ENCODE measurements at places on chromosomes 16 and 17. TPM values are rescaled to one million over a fixed set of nuclear protein-coding genes. Genes with fewer than 3 reads are reported as not detected.

C17orf50 gene
- 0.33 TPM for total RNA-seq

HOXB13 gene
- total RNA-seq, result 1.6 TPM

AIPL1 gene
- not detected for total RNA-seq

OR3A3 gene
- total RNA-seq, result not detected

CSH1 gene
- not detected for total RNA-seq

SCGB1C2 gene
- not detected for total RNA-seq

OR1F1 gene
- total RNA-seq, result 0.38 TPM

ADAD2 gene
- total RNA-seq, result not detected

WFDC1 gene
- not detected for total RNA-seq

KRTAP9-9 gene
- not detected for total RNA-seq

CDC42EP4 gene
- 78.7 TPM for total RNA-seq

RNF157 gene
- 8.0 TPM for total RNA-seq

PIK3R6 gene
- not detected for total RNA-seq

MRC2 gene
- total RNA-seq, result 35.6 TPM

SYNGR2 gene
- total RNA-seq, result 208 TPM

RFFL gene
- total RNA-seq, result 51.1 TPM

FOXL1 gene
- 1.7 TPM for total RNA-seq

CDRT15 gene
- not detected for total RNA-seq

CCDC154 gene
- total RNA-seq, result 0.49 TPM

TNFRSF17 gene
- total RNA-seq, result not detected

PSKH1 gene
- 14.6 TPM for total RNA-seq

NACA2 gene
- total RNA-seq, result not detected

PRSS22 gene
- 2.0 TPM for total RNA-seq

LPO gene
- total RNA-seq, result not detected

KLHL10 gene
- 0.08 TPM for total RNA-seq

NETO2 gene
- total RNA-seq, result 89.8 TPM

CMTM4 gene
- 31.2 TPM for total RNA-seq

TLCD2 gene
- total RNA-seq, result 1.3 TPM
